ENCODE measurements at places on chromosomes 1 and 21.

DNA sequence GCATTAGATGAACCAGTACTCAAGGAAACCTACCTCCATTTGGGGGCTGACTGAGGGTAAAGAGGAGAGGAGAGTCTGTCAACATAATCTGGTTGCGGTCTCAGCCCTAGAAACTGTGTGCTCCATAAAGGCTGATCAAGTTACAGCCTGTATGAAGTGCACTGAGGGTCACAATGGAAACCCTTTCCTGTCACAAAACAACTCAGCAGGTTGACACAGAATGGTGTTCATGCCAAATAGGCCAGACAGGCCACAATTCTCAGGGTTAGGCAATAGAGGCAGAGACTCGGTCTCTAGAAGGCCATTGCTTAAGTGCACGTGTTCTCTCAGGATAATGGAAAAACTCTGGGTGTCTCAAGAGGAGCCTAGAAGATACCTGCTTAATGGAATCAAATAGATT lies 4.1 kb upstream of the ANKRD35 start:
- DNase-seq = no peak

- DNase-seq = no peak
Observed at GRCh38 chr1:15948595-15949452, 27.1 kb downstream of the ZBTB17 start.

DNA sequence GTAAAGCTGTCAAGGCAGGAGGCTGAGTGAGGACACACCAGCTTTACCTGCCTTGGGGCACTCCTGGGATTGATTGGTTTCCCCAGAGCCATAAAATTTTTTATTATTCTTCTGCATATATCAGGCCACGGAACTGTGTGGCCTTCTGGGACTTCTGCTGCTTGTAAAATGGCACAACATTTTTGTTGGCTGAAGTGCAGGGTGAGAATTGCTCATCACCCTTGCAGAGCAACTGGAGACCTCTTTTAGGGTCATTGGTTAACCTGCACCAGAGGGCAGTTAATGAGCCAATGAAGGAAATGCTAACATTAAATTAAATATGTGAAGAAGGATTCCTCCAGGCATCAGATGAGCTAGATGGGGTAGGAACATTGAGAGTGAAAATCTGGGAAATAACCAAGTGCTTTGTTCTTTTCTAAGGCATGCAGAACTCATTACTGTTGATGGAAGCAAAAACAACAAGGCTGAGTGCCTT lies 87.7 kb downstream of the LTN1 start:
- no peak for DNase-seq

DNA sequence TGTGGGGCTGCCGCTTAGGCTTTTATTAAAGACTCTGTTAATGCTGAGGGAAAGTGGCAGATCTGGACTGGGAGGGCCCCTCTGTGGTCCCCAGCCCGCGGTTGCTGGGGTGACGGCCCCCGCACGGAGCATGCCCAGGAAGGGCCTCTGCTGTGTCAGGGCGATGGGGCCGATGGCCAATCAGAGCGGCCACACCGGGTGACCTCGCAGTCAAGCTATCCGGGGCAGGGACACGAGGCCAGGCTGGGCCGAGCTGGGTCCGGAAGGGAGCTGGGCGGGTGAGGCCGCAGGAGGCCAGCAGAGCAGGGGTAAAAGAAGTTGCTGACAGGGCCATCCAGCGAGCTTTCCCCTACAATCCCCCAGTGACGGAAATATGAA lies 145.1 kb downstream of the CASZ1 start:
- DNase-seq = no peak

GRCh38 chr1:202127061-202127460 lies 4.3 kb downstream of the GPR37L1 start:
- DNase-seq = no peak

DNA sequence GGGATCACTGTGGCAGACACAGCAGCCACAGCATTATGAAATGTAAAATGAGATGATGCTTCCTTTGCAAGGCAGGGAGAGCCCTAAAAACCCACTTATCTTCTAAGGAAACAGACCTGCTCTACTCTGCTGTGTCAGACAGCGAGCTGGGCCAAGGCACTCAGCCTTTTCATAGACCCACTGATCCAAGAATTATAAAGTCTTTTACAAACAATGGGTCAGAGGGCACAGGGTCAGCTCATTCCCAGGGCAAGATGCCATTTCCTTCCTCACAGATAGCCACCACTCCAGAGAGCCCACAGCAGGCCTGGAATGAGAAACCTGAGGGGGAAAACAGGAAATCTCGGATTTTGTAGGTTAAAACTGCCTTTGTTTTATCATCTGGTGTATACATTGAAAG lies 42.9 kb downstream of the CASQ2 start:
- DNase-seq = no peak

GRCh38 chr1:153586347-153586746 lies 20.7 kb upstream of the S100A2 start:
- DNase-seq = no peak

DNA sequence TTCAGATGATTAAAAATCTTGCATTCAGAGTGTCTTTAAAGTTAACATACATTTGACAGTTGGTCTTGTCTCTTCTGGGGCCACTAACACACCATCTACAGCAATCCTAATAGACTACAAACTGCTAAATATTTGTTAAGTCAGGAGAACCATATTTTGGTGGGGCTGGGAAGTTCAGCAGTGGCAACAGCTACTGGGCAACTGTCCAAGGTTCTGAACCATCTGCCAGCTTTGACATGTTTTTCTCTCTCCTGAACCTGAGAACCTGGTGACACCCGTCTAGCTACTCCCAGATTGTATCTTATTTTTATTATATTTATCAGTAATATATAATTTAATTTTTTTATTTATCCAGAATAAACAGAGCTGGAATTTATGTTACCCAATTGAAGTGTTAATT lies 199.0 kb upstream of the DPYD start:
- DNase-seq = peak; percentile 88

DNA sequence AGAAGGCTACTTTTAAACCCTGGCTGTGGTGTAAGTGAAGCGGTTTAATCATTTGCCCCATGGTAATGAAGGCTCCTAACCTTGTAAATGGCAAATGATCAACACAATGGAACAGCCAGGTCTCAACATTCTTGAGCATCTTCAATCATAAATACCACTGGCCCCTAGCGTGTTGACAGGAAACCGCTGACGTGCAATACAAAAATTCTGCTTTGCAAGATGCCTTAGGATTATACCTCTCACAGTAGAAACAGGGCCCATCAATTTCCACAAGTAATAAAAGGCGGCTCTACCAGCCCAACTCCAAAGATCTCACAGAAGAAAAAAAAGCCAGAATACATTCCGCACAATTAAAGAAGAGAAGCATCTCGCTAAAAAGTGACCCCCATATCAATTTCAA lies 32.8 kb downstream of the LGALS8 start:
- DNase-seq = no peak

DNA sequence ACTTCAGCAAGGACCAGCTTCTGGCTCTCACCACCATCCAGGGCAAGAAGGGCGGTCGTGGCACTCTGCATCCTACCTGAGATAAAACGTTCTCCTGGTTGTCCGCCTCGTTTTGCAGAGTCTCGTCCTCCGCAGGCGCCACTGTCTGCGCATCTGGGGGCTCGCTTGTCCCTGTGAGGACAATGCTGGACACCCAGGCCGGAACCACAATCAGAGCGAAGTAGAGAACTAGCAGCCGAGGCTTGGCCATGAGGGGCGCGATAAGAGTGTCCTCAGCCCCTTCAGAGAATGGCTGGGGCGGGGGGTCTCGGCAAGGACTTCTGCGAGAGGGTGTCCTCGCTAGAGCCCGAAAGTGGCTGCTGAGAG lies 505 bp downstream of the OLFML2B start:
- no peak for DNase-seq

GRCh38 chr1:89525169-89525855 lies 683 bp downstream of the LRRC8B start:
- DNase-seq = peak; percentile 79

GRCh38 chr1:26153966-26154532 lies 4.8 kb upstream of the FAM110D start:
- DNase-seq = no peak

DNA sequence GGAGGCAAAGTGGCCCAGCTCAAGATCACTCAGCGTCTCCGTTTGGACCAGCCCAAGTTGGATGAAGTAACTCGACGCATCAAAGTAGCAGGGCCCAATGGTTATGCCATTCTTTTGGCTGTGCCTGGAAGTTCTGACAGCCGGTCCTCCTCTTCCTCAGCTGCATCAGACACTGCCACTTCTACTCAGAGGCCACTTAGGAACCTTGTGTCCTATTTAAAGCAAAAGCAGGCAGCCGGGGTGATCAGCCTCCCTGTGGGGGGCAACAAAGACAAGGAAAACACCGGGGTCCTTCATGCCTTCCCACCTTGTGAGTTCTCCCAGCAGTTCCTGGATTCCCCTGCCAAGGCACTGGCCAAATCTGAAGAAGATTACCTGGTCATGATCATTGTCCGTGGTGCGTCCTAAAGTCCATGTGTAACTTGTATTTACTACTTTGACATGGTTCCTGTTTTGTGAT lies 2.7 kb downstream of the RBM15 start:
- no peak for DNase-seq

DNA sequence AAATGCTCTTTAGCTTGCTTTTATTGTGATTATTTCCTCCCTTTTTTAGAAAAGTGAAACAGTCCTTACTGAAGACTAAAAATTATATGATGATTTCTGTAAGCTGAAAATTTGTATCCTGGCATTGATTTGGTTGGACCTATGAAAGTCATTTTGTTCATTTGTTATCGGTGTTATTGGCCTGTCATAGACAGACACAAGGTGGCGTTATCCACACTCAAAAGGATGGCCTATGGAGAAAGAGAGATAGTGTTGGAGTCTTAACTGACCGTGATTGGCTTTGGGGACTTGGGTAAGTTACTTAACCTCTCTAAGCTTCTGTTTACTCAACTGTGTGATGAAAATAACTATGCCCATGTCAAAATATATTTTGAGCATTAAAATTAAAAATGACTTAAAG lies 203.6 kb upstream of the CHODL start:
- DNase-seq = peak; percentile 69

- no peak for DNase-seq
Observed at GRCh38 chr1:240503558-240503957, 108.4 kb downstream of the GREM2 start.

DNA sequence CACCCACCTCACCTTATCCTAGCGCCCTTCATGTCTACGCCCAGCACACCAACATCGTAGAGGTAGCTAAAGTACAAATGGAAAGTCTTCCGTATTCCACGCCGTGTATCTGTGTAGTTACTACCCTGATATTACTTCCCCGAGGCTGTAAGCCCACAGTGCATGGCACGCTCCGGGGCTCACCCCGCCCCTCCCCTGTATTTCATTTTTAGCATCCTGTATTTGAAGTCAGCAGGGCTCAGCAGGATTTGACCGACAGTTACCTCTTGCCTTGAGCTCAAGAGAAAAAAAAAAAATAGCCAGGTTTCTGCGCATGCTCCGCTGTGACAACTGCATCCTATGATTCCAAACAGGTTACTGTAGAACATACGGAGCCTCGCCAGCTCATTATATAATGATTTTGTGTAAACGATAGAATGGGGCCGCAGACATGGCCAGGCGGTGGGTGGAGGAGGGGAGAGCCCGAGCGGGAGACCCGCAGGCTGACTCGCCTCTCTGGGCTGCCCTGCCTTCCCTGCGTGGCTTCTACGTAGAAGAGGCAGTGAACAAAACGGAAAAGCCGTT lies 1.3 kb downstream of the ABCG1 start:
- peak; percentile 93 for DNase-seq

DNA sequence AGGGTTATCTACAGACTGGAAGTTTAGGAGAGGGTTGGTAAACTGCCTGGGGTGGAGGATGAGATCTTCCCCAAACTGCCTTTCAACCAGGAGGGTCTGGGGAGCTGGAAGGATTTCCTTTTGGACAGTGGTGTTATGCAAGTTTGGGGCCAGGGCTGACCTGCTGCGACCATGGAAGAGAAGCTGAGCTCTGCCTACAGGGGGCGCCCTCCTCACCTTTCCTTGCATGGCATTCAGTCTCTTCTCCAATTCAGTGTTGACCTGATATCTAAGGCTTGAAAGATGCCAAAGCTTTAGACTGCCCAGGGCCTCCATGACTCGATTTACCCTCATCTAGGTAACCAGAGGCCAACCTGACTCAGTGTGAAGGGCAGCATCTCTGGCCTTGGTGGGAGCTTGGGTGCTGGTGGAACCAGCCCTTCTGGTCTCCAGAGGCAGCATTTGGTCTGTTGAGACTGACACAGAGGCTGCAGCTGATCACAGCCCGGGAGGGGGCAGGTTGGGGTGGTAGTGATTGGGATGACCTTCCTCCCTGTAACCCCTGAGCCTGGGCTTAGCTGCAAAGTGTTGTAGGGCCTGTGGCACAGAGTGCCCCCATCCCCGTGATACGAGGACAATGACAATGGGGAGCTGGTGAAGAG lies 170.0 kb downstream of the GRIK3 start:
- DNase-seq = no peak

GRCh38 chr1:116465845-116466685 lies 93.0 kb downstream of the ATP1A1 start:
- DNase-seq = no peak

GRCh38 chr1:187041104-187041503 lies 212.4 kb downstream of the PLA2G4A start:
- no peak for DNase-seq

- no peak for DNase-seq
Observed at GRCh38 chr1:17587693-17588047, 48.2 kb downstream of the ARHGEF10L start.

GRCh38 chr21:42508371-42508770 lies 5.3 kb upstream of the SLC37A1 start:
- DNase-seq = no peak

- DNase-seq = no peak
Observed at GRCh38 chr1:245991266-245991665, 515.8 kb downstream of the SMYD3 start.

GRCh38 chr1:231519166-231519565 lies 9.3 kb upstream of the TSNAX start:
- no peak for DNase-seq

- DNase-seq = no peak
Observed at GRCh38 chr1:215744419-215744818, 177.3 kb downstream of the KCTD3 start.

- no peak for DNase-seq
Observed at GRCh38 chr1:70719154-70719553, 308.1 kb downstream of the CTH start.

GRCh38 chr1:228210712-228211530 lies 3.1 kb downstream of the OBSCN start:
- DNase-seq = no peak

DNA sequence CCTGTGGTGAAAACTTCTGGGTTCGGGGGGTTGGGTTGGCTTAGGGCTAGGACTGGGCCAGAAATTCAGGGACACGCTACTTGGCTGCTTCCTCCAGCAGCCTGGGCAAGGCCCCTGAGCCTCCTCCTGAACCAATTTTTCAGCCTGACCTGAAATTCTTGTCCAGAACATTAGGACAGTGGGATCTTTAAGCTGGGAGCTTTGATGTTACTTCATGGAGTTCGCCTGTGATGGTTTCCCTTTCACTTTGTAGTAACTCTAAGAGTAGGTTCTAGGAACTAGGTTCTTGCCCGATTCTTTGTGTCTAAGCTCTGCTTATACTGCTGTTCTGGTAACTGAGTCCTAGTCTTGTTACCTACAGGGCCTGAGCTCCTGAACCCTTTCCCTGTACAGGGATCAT lies 75.3 kb downstream of the S1PR1 start:
- DNase-seq = no peak

- DNase-seq = no peak
Observed at GRCh38 chr1:238672262-238672661, 714.1 kb upstream of the CHRM3 start.
